ENCODE measurements at places on chromosomes 7 and 10. TPM values are rescaled to one million over a fixed set of nuclear protein-coding genes. Genes with fewer than 3 reads are reported as not detected.

DNA sequence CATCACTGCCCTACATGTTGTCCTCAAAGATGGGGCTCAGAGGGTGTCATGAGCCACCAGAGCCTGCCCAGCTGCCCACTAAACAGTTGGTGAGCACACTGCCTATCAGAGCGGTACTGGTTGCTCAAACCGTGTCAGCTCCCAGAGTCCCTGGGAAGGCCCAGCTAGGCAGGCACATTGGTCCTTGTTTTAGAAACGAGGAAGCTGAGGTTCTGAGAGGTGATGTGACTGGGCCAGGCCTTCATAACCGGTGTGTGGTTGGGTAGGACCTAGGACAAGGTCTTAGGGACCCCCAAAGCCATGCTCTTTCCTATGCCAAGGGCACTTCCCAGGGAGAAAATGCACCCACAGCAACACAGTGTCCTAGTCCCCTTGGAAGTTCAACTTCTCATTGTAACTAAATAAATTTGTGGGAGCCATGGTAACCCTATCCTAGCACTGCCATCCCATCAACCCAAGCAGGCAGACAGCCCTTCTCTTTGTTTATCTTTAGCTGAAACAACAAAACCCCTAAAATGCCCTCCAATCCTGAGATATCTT lies 174.7 kb upstream of the PDE1C start:
- DNase-seq: no peak

DNA sequence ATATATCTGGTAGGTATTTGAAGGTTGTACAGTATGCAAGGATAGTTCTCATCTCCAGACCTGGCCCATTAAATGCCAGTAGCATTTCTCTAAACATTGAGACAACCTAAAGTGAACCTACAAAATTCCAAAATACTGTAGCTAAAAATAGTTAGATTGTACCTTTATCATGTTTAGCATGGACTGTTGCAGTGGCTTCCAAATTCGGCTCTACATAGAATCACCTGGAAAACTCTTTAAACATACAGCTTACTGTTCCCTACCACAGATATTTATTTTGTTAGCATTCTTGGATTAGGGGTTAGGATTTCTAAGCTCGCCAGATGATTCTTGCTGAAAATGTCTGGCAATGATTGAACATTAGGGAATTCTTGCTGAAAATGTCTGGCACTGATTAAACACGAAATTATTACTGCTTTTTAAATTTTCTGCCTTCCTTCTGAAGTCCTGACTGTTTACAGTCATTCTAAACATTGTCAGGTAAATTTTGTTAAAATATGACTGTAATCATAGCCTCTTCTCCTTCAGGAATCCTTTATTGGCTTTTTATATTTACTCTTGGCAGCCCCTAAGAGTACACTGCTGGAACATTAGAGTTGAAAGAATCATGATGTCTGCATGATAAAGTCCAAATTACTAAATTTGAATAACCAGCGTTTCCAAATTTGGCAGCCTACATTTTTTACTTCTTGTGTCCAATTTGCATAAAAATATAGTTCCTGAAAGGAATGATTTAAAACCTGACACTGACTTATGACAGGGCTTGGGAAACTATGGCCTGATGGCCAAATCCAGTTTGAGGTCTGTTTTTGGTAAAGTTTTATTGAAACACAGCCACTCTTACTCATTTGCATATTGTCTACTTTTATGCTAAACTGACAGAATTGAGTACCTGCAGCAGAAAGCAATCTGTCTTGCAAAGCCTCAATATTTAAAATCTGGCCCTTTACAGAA lies 40.3 kb downstream of the SHOC2 start:
- peak; percentile 39 for DNase-seq

DNA sequence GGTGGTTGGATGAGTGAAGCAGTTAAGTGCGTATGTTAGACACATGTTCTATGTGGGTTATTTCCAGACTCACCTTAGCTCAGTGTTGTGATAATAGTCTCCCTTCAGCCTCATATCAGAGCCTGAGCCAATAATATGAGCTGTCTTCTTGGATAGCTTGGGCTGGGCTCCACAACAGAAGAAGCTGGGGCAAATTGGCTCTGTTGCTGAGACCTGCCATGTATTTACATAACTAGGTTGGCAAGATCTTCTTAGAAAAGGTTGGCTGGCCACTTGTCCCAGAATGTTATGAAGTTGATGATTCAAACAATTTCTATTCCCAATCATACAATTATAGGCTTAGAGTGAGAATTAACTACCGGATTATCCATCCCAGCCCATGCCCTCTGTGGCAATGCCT lies 35.7 kb upstream of the CREB5 start:
- no peak for DNase-seq

GRCh38 chr10:77016278-77016815 lies 621.3 kb downstream of the KCNMA1 start:
- DNase-seq: peak; percentile 56

MYO3A gene
- not detected for total RNA-seq
